Mesenteric fat pad (tissue), 1 donor: ENCODE measurements at places on chromosomes 3 and 15.

GRCh38 chr3:126378341-126378751, 16.4 kb upstream of the CFAP100 start:
- DNase-seq, result peak; percentile 55

GRCh38 chr3:79421273-79421672, 346.5 kb downstream of the ROBO1 start:
- no peak for DNase-seq

- DNase-seq, result no peak
These were observed 9.2 kb downstream of the SNAP23 start for GRCh38 chr15:42504631-42505030.

GRCh38 chr3:108091498-108092250, 843 bp upstream of the CD47 start:
- no peak for DNase-seq

GRCh38 chr3:188205992-188206416, 52.0 kb downstream of the LPP start:
- no peak for DNase-seq

- no peak for DNase-seq
These were observed 488.7 kb upstream of the TPRG1 start for GRCh38 chr3:188683032-188683521.

DNA sequence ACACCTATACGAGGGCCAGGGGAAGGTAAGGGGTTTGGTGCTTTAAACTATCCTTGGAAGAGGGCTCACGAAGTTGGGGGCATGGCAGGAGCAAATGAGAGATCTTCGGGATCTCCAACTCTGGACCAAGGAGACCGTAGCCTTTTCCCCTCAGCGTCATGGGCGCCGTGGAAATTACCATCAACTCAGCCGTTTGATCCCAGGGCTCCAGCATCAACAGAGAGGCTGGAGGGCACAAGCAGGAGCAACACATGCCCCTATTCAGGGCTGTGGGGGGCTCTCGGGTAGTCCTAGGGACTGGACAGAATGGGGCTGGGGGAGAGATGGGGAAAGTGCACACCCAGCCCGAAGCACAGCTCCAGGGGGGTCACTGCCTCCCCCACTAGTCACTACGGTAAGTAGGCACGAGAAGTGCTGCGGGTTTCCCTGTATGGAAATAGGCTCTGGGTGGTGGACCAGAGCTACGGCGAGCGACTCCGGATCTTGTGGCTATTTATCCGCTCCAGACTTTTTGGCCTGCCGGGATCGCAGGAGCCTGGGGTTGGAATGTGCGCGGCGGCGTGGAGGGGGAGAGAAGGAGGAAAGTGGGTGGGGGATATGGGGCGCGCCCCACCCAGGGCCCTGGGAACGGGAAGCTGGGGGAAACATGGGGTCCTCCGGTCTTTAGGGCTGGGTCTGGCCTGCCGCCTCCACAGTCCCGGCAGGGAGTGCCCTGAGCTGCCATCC, 539 bp upstream of the LAMB2 start:
- no peak for DNase-seq

GRCh38 chr3:64496786-64497490, 190.9 kb downstream of the ADAMTS9 start:
- DNase-seq, result no peak

DNA sequence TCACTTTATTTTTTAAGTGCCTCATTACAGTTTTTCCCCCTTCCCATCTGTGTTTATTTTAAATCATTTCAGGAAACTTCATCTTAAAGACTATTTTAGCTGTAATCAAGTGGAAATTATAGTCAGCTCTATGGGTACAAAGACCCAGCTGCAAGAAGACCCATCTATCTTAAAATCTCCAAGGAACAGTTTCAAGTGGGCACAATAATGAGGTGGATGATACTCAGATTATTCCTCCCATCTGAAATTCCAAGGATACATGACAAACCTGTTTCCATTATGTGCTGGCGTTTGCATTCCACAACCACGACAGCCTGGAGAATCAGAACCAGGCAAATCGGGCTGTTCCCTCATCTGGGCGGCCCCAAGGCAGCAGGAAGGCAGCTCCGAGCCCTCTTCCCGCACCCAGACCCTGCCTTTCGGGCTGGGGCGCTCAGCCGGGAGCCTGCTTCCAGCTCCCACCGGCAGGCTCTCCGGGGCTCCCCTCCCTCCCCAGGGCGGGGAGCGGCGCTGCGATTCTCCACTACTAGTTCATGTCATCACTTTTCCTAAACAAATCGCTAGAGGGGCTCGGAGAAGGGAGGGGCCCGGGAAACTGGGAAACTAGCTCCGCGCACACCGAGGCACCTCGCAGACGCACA, at the start of gene MGLL:
Gene MGLL (minus strand): TSS at position 475 of the 641 bp plus-strand sequence. CDS start 197 bp downstream, at position 278.
- DNase-seq, result no peak

DNA sequence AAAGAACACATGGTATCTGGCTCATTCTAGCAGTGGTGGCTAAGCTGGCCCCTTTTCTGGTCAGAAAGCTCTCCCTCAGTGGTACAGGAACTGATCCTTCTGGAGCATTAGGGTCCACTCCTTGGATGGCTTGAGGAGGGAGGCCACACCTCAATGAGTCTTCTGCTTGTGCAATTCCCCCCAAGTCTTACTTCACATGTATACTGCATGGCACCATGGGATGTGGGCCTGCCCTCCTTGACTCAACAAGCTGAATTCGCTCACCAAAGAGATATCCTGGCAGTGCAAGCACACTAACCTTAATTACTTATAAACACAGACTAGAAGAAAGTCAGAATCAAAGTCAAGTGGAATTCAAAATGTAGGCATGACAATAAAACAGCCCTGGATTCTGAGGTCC, 133.8 kb upstream of the SLC2A2 start:
- DNase-seq, result no peak

DNA sequence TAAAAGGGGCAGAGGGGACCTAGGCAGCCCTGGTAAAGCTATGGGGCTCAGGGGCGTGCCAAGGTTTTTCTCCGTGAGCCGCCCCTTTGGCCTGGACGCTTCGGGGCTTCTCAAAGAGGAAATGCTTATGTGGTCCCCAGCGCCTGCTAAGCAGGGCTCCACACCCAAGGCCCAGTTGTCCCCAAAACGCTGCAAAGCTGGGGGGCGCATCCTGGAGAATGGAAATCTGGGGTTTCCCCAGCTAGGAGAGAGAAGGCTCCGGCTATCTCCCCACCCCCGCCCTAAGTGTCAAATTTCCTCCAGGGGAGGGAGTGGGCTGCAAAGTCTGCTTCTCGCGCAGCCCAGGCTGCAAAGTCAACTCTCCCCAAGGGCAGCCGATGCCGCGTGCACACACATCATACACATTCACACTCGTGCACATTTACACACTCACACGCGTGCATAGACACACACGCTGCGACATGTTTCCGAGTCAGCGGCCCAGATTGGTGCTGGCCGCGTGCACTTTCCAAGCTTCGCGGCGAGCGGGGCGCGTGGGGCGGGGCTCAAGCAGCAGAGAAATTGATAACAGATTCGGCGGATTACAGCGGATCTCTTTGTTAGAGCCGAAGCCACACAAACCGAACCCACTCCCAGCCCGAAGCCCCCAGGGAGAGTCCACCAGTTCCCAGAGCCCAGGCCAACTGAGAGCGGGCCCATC, 4.5 kb downstream of the WNT5A start:
- no peak for DNase-seq

- no peak for DNase-seq
These were observed 41.8 kb downstream of the SERPINI1 start for GRCh38 chr3:167777356-167777755.

- no peak for DNase-seq
These were observed 5.1 kb upstream of the MUC13 start for GRCh38 chr3:124939661-124940060.

- DNase-seq, result no peak
These were observed 209.2 kb upstream of the NR2F2 start for GRCh38 chr15:96121086-96121920.

- DNase-seq, result no peak
These were observed 573.3 kb downstream of the EPHB1 start for GRCh38 chr3:135368316-135368715.

- DNase-seq, result no peak
These were observed 448.0 kb upstream of the NECTIN3 start for GRCh38 chr3:110623571-110623970.

DNA sequence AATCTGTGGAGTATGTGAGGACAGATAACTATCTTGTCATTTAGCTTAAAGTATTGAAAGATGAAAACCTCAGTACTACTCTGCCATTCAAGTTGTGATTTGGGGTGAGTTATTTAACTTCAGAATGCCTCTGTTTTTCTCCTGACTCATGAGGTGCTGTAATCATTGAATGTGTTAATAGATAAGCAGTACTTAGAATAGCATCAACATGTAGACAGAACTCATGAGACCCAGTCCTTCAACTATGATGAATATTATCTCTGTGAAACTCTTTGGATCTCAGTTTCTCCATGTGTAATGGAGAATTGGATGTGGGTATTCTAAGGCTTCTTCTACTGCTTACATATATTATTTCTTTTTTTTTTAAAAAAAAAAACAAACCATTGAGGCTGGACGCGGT, 431.4 kb downstream of the GRM7 start:
- no peak for DNase-seq

- DNase-seq, result no peak
These were observed 1.7 kb downstream of the P2RY13 start for GRCh38 chr3:151327571-151328198.

DNA sequence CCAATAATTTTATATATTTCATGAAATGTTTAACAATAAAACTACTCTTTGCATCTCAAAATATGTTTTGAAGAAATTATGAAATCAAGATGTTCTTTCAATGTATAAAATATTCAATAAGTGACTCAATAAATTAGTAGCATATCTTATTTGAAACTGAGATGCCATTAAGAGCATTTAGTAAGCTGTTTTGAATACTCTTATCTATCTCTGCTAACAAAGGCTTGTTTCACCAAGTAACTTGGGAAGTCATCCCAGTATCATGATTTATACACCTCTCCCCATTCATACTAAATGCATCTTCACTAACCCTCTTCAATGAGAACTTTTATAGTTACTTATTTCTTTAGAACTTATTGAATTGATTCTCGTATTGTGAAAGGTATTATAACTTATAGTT, 43.1 kb downstream of the TNIK start:
- no peak for DNase-seq

GRCh38 chr3:108153451-108153981, 62.7 kb upstream of the CD47 start:
- DNase-seq, result no peak

GRCh38 chr3:187011915-187012314, 81.6 kb downstream of the ST6GAL1 start:
- no peak for DNase-seq

- DNase-seq, result no peak
These were observed 59.5 kb upstream of the TMEM115 start for GRCh38 chr3:50418850-50419249.

GRCh38 chr3:37943126-37943525, 47.5 kb upstream of the VILL start:
- DNase-seq, result no peak

- DNase-seq, result no peak
These were observed 36.8 kb downstream of the HGD start for GRCh38 chr3:120645083-120645845.

DNA sequence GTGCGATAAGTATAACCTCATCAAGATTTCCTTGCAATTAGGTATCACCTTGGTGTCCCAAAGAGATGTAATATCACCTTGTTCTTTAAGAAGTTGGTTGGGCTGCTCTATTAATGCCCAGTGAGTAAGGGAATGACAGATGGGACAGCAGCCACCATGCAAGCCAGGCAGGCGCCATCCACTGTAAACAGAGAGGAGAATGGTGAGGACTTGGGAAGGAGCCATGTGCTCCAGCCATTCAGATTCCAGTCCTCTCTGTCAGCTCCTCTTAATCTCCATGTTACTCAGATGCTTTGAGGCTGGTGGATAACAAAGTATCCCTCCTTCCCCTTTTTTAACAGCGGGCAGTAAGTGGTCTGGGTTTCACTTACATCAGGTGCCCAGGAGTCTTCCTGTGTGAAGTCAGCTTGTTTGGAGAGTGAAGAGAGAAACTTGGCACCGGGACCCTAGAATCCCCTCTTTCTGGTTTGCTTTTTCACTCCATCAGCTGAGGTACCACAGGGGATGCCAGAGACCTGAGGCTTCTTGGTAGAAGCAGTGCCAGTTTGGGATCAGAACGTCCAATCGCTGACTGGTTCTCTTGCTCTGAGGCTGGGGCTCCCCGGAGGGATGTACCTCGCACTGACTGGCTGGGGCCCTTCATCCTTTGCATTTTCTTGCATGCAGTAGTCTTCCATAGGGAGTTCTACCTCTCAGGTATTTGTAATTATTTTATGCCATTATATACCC, 29.5 kb downstream of the SLCO3A1 start:
- no peak for DNase-seq

DNA sequence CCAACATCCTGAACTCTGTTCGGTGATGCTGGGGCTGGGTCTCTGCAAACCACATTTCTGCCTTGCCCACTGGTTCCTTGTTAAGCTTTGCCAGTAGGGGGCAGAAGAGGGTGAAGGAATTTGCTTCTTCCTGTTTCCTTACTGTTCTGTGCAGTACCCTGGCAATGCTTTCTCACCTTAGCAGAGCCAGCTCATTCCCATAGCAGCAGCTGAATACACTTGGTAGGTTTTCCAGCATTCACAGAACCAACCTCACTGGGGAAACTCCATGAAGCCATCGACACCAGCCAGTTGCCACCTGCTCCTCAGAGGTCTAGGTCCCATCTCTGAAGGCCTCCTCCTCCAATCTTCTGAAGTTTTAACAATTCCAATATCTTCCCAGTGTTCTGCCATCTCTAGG, 308.4 kb downstream of the PDCD6IP start:
- no peak for DNase-seq

DNA sequence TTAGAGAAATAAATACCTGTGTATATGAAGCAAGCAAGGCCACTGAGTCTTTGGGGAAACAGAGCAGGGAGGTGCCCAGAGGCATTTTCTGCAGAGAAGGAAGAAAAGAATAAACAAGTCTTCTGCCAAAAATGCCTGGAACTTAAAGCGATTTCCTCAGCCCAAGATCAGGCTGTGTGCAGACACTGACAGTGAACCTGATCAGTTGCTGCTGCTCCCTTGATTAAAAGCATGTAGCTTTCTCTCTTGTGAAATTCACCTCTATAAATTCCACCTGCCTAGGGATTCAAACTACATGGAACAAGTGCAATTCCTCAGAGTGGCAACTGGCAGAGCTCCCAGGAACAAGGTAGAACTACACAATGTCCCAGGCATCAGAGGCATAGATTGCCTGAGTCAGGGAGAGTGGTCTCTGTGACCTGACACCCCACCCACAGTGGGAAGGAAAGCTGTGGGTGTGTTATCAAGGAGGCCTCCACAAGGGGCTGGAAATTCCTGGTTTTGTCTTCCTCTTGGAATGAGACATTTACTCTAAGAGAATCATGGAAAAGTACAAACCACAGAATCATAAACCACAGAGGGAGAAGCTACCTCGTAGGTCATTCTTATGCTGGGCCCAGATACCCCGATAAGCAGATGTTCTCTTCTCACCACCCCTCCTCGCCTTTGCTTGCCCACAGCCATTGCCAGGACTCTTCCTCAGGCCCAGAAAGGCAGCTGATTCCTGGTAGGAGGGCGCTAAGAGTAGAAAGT, 1.8 kb upstream of the ZBTB38 start:
- DNase-seq, result no peak

DNA sequence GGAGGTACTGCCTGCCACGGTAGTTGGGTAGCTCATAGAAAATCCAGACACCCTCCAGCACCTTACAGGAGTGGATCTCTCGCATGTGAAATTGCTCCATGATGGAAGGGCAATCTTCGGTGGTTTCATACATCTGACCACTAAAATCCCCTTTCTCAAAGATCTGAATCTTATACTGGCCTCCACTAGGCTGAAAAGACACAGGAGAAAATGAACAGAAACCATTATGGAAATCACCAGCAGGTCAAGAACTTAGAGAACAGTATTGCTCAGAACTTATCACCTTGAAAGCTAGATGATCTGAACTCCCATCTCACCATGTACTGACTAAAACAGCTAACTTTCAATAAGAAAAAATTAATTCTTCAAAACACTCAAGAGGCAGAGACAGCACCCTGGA, 5.4 kb downstream of the CRYGS start:
- no peak for DNase-seq
